ENCODE measurements at places on chromosomes 11 and 22.

- no peak for DNase-seq
Measured at GRCh38 chr11:130458410-130458729, 9.9 kb downstream of the ADAMTS15 start.

GRCh38 chr22:21981874-21982273, 713 bp downstream of the TOP3B start:
- DNase-seq: no peak

- no peak for DNase-seq
Measured at GRCh38 chr11:63745304-63746170, 23.0 kb downstream of the ZFTA start.

DNA sequence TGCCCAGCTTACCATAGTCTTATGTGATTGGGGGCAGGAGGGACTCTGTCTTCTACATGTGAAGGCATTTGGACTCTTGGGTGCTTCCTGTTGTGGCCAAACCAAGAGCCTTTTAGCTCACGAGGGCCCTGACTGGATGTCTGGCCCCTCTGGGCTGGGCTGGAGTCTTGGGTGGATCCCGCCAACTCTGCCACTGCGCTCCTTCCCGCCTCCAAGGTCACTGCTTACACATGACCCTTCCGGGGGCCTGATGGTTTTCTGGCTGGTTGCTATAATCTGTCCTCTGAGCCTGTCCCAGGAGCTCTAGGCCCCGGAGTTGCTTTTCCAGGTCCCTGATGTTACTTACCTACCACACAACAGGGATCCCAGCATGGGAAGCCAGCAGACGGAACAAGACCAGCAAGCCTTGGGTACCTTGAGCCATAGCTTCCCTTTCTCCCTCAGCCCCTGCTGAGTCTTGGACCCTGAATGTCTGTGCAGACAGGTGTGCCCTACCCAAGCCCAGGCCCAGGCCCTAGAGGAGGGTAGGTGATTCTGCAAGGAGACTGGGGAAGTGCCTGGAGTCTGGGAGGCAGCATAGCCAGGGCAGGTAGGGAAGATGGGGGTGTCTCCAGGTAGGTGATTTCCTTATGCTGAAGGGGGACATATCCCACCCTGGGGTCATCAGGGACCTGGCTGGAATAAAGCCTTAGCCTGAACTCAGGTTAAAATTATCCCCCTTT, 100.3 kb downstream of the TSPAN18 start:
- DNase-seq: no peak

- no peak for DNase-seq
Measured at GRCh38 chr22:19970479-19971275, 29.1 kb upstream of the TXNRD2 start.

GRCh38 chr22:28893810-28894209, 10.4 kb downstream of the ZNRF3 start:
- DNase-seq: no peak

GRCh38 chr22:22698263-22698750, 53.9 kb downstream of the GGTLC2 start:
- DNase-seq: no peak

DNA sequence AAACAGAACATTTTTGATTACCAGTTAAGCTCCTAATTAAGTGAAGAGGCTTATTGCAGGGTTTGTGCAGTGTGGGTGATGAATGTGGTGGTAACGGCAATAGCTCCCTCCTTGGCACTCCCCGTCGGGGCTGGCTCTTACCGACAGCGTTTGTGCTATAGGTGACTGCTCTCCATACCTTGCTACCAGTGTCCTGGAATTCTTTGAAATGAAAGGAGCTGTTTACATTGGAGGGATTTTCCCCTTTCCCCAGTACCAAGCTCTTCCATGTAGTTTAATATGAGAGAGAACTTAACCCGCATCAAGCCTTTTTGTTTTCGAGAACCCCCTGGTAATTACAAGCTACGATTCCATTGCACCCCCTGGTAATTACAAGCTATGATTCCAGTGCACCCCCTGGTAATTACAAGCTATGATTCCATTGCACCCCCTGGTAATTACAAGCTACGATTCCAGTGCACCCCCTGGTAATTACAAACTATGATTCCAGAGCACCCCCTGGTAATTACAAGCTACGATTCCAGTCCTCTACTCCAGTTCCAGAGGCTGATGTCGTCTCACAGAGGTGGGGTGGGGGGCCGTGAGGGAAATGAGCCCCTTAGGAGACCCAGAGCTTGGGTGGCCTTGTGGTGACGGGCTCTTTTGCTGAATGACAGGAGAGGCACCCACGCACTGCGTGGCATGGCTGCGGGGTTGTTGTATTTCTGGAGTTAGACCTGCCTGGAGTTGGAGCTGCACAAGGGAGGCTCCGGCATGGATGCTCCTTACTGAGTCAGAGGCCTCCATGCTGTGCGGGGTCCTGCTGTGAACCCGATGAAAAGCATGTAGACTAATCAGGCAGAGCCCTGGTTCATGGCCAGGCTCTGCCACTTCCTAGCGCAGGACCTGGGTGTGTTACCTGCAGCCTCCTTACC, 205.3 kb downstream of the TBC1D22A start:
- no peak for DNase-seq

- no peak for DNase-seq
Measured at GRCh38 chr22:43825651-43826050, 13.5 kb upstream of the EFCAB6 start.

GRCh38 chr11:93573184-93573583, 30.0 kb upstream of the SMCO4 start:
- DNase-seq: no peak

DNA sequence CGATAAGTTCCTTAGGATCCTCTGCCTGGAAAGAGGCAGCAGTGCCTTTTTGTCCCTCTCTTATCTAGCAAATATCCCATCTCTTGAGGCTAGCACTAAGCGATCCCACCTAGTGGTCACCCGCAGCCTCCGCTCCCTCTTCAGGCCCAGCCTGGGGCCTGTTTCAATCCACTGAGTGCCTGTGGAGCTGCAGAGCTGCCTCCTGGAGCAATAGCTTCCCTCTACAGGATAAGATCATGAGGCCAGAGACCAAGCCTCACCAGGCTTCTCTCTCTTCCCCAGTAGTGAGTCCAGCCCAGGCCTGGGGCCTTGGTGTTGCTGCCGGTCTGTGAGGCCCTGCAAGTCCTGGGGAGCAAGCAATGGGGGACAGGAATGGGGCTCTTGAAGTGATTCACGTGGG, 65.8 kb downstream of the SLC22A12 start:
- DNase-seq: no peak

Data from KG1 (cell line).